NCI-H1436 (cell line): ENCODE measurements at places on chromosomes 6 and 20.

DNA sequence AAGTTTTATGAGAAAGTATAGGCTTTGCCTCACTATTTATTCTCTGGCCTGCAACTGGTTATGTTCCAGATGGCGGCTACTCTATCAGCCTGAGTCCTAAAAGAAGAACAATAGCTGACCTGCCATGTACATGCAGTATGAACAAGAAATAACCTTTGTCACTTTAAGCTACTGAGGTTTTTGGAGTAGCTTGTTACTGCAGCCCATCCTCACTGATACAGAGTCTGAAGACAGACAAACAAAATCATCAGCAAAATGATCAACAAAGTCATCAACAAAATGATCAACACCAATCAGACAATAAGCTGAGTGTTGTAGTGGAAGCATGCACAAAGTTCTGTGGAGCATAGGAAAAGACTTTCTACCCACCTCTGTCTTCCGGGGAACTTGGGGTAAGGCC, 82.5 kb downstream of the PLCG1 start:
- DNase-seq: no peak

GRCh38 chr6:45613656-45614055, 235.9 kb upstream of the SUPT3H start:
- no peak for DNase-seq

- DNase-seq: no peak
Measured at GRCh38 chr20:14595051-14595450, 257.6 kb upstream of the FLRT3 start.

DNA sequence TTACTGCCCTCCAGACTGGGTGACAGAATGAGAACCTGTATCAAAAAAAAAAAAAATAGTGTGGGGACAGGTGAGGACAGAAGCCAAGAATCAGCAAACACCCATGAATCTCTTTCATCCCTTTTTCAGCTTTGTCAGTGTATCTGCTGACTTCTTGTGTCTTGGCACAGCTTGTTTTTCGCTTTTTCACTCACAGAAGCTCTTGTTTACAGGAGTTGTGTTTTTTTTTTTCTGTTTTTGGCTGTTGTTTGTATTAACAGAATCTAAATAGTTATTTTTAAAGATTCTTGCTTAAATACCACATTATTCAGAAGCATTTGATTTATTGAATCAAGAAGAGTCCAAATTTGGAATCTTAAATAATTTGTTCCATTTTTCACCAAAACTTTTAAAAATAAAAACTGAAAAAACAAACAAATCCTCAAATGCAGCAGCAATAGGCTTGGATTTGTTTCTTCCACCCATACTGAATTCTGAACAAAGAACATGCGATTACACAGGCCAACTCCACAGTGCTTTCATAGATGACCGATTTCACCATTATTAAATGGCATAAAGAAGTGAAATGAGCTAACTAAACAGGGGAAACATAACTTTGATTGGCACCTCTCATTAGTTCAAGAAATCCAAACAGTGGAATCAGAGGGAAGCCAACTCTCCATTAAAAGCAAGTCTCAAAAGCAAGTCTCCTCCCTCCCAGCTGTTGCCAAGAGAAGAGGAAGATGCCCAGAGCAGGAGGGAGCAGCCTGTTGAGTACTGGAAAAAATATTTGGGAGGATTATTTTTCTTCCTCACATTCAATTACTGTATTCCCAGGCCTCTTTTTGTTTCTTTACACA, 27.2 kb upstream of the GPR63 start:
- no peak for DNase-seq

DNA sequence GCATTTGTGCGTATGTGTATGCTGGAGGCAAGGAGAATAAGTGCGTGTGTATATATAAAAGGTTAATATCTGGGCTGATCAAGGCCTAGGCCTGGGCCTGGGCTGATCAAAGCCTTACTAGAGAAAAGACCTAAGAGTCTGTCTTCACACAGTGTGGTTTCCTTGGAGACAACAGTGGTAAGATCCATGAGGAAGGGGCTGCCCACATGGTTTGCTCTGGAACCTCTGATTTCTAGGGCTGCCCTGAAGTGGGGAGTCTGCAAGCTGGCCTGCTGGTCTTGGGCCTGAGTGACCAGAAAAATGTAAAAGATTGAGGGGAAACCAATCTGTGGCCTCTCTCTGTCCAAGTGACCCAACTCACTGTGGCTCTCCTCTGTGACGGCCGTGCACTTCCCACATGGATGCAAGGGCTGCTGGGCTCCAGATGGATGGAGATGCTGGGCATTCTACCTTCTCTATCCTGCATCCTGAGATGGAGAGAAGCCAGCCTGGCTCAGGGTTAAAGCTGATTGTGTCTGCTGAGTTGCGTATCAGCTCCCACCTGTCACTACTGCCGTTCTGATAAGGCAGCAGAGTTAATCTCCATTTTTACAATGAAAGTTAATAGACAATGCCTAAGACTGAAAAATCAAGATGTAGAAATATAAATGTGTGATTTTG, 90.3 kb upstream of the NXT1 start:
- DNase-seq: no peak

DNA sequence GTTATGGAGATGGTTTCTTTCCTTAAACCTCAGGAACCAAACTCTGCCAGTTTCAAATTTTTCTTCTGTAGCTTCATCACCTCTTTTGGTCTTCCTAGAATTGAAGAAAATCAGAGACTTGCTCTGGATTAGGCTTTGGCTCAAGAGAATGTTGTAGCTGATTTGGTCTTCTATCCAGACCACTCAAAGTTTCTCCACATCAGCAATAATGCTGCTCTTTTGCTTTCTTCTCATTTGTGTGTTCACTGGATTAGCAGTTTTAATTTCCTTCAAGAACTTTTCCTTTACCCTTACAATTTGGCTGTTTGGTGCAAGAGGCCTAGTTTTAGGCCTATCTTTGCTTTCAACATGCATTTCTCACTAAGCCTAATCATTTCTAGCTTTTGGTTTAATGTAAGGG, 78.1 kb upstream of the PLCB4 start:
- no peak for DNase-seq

- DNase-seq: peak; percentile 64
Measured at GRCh38 chr6:18503593-18504231, 116.6 kb downstream of the RNF144B start.

- no peak for DNase-seq
Measured at GRCh38 chr6:129632172-129632613, 77.8 kb downstream of the ARHGAP18 start.
